ENCODE measurements at places on chromosomes 2 and 18. TPM values are rescaled to one million over a fixed set of nuclear protein-coding genes. Genes with fewer than 3 reads are reported as not detected.

DNA sequence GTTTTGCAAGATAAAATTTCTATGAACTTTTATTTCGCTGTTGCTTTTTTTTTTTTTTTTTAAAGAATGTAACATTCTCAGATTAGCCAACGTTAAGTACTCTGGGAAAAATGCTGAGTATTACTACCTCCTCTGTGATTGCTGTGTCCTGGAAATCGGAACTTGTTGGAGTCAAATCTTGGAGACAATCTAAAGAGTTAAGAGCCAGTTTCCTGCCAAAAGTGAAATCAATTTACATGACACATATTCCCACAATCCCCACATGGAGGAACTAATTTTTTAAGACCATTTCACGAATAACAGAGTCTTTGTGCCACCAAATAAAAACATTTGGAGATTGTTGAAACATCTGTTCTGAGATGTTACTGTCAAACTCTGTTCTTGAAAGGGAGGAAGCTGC, 127.8 kb downstream of the MEP1B start:
- DNase-seq = no peak
- no peak overlapping the region for H3K27ac ChIP-seq
- peaks cover 5% of the 10 kb centered on the region for H3K27me3 ChIP-seq
- no peaks in the 10 kb centered on the region for H3K36me3 ChIP-seq

DNA sequence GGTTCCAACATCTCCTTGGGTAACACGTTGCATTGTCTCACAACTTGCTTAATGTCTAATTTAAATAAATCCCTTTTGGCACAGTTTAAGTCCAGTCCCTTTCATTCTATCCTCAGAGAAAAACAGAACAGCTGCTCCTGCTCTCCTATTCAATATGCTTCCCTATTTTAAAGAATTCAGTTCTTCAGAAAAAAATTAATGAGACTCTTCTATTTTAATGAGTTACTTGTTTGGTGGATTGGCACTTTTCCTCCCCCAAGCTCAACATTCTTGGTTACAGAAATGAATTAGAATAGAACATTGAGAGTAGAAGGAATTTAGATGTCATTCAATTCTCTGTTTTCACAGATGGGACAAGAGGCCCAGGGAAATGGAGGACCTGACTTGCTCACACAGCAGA, 116.9 kb upstream of the ATP8B1 start:
- peaks cover 10% of the 10 kb centered on the region for H3K4me1 ChIP-seq
- H3K27ac ChIP-seq = no peak overlapping the region
- H3K27me3 ChIP-seq = no peaks in the 10 kb centered on the region
- no peaks in the 10 kb centered on the region for H3K36me3 ChIP-seq
- H3K4me3 ChIP-seq = no peak overlapping the region

GRCh38 chr2:29777161-29777560, 144.2 kb downstream of the ALK start:
- no peaks in the 10 kb centered on the region for H3K36me3 ChIP-seq
- H3K27me3 ChIP-seq = peaks cover 2% of the 10 kb centered on the region
- no peak overlapping the region for H3K4me3 ChIP-seq
- H3K4me1 ChIP-seq = no peaks in the 10 kb centered on the region
- no peak overlapping the region for H3K27ac ChIP-seq

DNA sequence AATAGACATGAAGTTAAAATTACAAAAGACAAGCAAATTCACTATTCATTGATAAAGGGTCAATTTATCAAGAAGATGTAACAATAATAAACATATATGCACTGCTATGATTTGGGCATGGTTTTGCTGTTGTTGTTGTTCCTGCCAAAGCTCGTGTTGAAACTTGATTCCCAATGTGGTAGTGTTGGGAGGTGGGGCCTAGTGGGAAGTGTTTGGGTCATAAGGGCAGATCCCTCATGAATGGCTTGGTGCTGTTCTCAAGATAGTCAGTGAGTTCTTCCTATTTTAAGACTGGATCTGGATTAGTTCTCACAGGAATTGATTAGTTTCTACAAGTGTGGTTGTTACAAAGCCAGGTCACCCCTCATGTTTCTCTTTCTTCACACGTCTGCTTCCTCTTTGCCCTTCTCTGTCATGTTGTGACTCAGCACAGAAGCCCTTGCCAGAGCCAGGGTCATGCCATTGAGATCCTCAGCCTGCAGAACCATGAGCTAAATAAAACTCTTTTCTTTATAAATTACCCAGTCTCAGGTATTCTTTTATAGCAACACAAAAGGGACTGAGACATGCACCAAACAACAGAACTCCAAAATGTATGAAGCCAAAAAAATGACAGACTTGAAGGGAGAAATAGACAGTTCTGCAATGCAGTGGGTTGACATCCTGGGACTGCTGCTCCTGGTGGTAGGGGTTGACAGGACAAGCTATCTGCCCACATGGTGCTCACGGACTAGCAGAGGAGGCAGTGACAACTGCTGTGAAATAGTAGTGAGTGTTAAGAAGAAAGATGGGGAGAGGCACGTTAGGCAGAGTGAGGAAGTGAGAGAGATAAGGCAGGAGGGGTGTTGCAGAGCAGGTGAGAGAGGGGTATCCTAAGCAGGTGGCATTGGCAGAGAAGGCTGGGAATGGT, 18.6 kb upstream of the SKA1 start:
- no peak overlapping the region for H3K4me3 ChIP-seq
- no peak overlapping the region for H3K27ac ChIP-seq
- H3K27me3 ChIP-seq = peaks cover 17% of the 10 kb centered on the region

Gene ARHGAP28
- not detected for polyA plus RNA-seq

Gene ASB3
- 18.0 TPM for polyA plus RNA-seq
